Activated CD8-positive, alpha-beta memory T cell treated with anti-CD3 and anti-CD28 coated beads for 1 hour (primary cell): ENCODE measurements at places on chromosomes 2 and 18.

GRCh38 chr2:72981536-72981935 is 64.2 kb downstream of the EMX1 start:
- DNase-seq: no peak

- DNase-seq: no peak
Measured at GRCh38 chr18:68694316-68694715, 20.6 kb downstream of the TMX3 start.

- no peak for DNase-seq
Measured at GRCh38 chr2:28613633-28614501, 118.0 kb downstream of the PLB1 start.

DNA sequence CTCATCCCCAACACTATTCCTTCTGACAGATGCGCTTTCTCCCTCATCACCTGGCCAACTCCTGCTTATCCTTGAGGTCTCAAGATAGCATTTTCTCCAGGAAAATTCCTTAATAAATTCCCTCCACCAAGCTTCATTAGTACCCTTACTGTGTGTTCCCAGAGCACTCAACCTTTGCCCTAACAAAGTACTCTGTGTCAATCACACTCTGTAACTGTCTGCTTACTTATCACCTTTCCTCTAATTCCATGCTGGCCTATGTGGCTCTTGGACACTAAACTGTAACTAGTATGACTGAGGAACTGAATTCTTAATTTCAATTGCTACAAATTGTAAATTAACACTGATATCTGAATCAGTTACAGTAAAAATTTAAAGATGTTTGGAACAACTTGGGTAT is 17.9 kb upstream of the NEUROD1 start:
- DNase-seq: no peak

- DNase-seq: no peak
Measured at GRCh38 chr2:60548845-60549237, 4.6 kb downstream of the BCL11A start.

DNA sequence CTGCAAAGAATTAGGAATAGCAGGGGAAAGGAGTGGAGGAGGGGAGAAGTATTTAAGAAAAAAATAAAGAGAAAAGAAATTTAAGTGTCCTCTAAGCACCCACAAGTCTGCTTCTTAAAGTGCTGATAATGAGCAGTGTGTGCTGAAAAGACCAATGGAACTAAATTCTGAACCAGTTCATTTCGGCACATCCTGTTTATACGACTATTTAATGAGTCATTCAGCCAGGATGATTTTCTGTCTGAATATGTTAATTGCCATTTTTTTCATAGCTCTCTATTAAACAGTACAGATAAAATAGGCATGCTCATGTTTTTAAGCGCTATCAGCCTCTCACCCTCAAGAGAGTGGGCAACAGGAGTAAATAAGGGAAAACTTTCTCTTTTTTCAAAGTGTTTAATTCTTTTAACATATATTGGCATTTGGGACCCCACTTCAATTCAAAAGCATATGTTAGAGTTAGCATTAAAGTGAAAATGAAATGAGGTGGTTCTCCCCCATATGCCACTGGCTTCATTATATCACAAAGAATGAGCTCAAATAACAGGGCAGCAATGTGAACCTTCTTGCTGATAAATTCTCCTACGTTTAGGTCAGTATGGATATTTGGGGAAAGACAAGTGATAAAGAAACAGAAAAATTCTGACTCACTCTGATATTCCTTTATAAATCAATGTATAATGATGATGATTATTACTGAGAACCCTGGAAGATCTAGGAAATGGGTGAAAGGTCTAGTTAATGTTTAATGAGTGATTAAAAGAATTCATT is 87.5 kb downstream of the TCF4 start:
- DNase-seq: no peak

- DNase-seq: peak; percentile 22
Measured at GRCh38 chr2:1750933-1751766, 6.8 kb upstream of the PXDN start.

DNA sequence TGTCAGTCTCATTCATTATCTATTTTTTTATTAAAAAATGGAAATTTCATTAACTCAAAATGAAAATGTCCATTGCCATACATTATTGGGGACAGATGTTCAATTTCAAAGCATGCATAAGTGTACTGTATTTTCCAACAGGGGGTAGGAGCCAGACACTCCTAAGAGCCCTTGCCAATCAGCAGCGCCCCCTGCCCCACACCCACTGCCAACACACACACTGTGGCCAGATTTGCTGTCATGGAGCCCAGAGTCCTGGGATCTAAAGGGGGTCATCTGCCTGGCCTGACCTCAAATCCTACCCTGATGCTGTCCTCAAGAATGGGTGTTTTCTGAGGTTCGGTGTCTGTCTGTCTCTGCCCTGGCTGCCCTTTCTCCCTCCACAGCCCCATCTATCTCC is 162.2 kb upstream of the TWIST2 start:
- DNase-seq: no peak

DNA sequence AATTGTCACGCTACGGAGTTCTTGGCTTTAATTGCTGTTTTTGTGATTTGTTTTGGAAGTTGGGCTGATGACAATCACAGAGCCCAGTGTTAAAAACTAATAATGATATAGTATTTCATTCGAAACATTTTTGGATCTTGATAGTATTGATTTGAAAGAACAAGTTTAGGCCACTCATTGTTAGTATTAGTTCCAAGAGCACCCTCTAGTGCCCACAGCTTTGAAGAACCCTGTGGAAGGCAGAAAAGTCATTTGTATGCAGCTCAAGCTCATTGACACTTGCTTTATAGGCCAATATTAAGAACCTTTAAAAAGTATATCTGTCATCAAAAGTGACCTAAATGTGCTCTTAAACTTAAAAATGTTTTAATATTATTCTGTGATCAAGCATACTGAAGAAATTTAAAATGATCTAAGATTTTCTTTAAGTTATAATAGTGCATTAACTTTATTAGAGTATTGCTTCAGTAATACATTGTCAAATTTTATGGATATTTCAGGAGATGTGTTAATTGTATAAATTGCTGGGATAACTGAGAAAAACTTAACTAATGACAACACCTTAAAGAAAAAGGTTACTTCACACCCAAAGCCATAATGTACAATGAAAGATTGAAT is 191.0 kb downstream of the GRB14 start:
- DNase-seq: no peak

- DNase-seq: no peak
Measured at GRCh38 chr2:46175419-46175818, 121.8 kb upstream of the EPAS1 start.

DNA sequence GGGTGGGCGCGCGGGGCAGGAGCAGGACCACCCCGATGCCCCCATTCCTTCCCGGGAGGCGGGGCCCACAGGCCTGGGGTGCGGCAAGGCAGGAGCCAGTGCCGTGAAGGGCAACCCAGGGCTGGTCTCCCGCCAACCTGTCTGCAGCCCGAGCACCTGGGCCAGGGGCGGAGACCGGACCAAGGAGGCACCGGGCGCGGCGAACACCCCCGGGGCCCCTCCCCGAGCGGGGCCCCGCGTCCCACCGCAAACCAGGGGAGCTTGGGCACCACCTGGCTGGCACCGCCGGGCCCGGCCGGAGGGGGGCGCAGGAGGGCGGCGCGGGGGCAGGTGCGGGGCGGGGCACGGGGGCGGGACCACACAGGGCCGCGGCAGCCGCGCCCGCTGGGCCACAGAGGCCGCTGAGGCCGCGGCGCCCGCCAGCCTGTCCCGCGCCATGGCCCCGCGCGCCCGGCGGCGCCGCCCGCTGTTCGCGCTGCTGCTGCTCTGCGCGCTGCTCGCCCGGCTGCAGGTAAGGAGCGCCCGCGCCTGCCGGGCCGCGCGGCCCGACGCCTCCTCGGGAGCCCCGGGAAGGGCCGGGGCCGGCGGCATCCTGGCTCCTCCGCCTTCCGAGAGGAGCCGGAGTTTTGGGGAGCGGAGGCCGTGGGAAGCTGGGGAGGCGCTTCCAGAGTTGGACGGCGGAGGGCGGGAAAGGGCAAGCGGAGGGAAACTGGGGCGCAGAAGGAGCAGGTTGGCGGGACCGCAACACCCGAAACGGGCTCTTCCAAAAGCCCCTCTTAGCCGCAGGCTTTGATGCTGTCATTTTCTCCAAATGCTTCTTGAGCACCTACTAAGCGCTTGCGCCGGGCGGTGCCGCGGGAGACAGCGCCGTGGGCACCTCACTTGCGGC is at the start of gene TNFRSF11A:
Gene TNFRSF11A, plus strand, starts transcription at position 394 of the 889 bp plus-strand sequence. Its CDS starts 43 bp downstream, at position 437.
- DNase-seq: peak; percentile 54
